H54 (cell line): ENCODE measurements at places on chromosomes 11 and 22.
A peak's percentile ranks its signal among the peaks of the same experiment; 100 is the strongest.

DNA sequence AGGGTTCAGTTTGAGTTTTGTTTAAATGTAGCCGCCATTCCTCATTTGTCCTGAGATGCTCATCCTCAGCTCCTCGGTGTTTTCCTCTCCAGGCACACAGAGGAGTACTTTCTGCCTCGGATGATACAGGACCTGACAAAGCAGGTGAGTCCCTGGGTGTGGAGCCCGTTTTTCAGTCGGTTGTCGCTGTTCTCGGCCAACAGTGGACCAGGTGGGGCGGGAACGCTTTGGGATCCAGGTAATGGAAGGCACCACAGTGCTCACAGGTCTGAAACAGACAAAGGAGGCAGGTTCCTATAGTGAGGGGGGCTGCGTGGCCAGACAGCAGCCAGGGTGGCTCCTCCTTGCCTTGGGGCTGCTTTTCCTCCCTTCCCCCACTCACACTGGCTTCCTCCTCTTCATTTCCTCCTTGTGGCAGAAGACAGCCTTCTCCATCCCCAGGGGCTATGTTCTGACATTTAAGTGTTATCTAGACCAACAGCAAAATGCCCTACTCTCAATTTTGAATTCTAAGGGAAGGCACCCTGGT, 19.4 kb downstream of the NADSYN1 start:
- no peak for DNase-seq

DNA sequence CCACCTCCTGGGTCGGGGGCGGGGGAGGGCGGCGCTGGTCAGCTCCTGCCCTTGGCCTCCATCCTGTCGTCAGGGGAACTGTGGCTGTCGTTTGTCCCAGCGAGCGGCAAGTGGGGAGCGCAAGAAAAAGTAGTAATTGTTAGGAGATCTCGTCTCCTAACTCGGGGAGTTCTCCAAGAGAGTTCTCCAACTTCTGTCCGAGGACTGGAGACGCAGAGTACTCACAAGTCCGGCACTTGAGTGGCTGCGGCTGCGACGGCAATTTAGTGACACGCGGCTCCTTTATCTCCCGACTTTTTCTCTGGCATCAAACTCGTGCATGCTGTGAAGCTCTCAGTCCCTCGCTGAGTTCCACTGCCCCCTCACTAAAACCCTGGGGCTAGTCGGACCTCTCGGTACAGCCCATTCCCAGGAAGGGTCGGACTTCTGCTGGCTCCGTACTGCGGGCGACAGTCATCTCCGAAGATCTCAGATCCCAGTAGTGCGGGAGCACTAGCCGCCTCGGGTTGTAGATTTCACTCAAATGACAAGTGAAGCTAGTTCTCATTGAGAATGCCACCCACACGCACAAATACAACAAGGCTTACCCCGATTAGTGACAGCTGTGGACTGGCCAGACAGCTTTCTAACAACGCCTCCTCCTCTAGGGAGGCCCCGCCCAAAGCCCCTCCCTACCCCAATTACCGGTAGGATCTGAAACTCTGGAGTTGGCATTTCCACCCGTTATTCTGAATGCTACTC, at the start of gene PGR:
Gene PGR, minus strand, starts transcription at position 611 of the 741 bp plus-strand sequence. CDS start 743 bp downstream, outside the sequence.
- DNase-seq: no peak

DNA sequence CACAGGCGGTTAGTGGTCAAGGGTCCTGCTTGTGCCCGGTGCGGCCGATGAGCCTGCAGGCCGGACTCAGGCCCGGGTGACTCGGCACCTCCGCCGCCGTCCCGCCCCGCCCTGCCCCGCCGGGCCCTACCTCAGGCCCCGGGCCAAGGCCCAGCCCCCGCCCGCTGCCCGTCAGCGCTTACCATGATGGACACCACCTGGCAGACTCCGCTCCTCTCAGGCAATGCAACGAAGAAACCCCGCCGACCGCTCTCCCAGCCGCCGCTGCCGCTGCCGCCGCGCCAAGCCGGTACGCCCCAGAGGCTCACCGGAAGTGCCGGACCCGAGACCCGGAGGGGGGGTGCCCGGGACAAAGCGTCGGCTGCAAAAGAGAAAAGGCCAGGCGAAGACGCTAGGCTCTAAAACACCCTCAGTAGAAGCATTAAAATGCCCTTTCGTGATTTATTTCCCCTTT, at the start of gene UFD1:
Gene UFD1, minus strand, starts transcription at position 293 of the 454 bp plus-strand sequence. Its CDS starts 108 bp downstream, at position 185.
- DNase-seq: peak; percentile 58

DNA sequence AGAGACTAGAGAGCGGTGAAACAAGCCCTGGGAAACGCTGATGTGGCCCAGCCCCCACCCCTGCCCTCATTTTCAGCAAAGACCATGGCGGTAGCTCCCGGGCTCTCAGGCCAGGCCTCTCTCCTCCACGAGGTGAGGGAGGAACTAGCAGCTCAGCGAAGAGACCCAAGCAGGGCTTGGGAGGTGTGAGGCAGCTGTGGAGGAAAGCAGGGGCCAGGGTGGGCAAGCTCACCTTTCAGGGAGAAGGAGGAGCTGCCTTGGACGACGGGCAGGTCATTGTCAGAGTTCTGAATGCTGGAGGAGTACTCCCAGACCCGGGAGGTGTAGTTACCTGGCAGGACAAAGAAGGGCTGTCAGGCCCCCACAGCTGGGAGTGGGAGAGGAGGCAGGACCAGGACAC, 19.9 kb downstream of the TRIM29 start:
- no peak for DNase-seq

- no peak for DNase-seq
Measured at GRCh38 chr11:17736930-17737817, 2.6 kb downstream of the KCNC1 start.

GRCh38 chr11:34507156-34507555, 6.4 kb downstream of the ELF5 start:
- no peak for DNase-seq

DNA sequence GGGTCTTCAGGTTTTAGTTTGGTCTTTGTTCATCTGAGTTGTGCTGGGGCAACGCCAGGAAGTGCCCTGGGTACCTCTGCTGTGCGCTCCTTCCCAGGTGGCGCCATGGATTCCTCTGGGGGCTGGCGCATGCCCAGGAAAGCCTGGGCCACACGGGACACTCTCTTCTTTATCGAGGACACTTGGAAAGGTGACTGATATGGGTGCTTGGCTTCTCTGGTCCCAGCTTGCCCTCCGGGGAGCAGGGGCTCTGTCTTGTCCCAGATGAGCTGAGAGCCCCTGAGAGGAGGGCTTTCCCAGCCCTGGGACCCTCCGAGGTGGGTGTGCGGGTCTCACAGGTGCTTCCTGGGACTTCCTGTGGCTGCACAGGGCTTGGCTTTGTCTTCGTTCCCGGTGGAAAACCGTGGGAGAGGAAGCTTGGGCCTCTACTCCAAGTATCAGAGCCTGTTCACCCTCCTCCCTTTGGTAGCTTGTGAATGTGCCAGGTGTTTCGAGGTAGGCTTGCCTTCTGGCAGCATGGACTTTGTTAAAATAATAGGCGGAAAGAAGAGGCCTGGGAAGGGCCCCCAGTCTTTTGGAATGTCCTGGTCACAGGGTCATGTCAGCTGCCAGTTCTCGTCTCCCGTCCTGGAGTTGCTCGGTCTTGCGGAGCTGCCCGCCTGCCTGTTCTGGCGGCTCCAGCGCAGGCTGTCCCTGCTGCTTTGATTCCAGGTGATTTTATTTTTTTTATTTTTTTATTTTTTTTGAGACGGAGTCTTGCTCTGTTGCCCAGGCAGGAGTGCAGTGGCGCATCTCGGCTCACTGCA, 10.1 kb upstream of the NEAT1 start:
- DNase-seq: no peak
